ENCODE measurements at places on chromosomes 12 and 14.

DNA sequence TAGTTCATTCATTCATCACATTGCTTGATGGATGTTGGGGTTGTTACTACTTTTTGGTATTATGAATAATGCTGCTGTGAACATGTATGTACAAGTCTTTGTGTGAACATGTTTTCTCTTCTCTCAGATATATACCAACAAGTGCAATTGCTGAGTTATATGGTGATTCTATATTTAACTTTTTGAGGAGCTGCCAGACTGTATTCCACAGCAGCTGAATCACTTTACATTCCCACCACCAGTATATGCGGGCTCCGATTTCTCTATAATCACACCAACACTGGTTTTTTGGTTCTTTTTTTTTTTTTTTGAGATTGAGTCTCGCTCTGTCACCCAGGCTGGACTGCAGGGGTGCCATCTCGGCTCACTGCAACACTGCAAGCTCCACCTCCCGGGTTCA lies 22.2 kb upstream of the PLEKHG6 start:
- no peak for DNase-seq

- DNase-seq, result peak; percentile 78
Measured at GRCh38 chr12:110600254-110600653, 13.7 kb upstream of the TCTN1 start.

- no peak for DNase-seq
Measured at GRCh38 chr14:68813318-68813838, 20.5 kb upstream of the ZFP36L1 start.

- DNase-seq, result no peak
Measured at GRCh38 chr14:27236601-27237000, 638.8 kb upstream of the NOVA1 start.

GRCh38 chr12:121774968-121775474 lies 18.5 kb downstream of the RHOF start:
- no peak for DNase-seq

DNA sequence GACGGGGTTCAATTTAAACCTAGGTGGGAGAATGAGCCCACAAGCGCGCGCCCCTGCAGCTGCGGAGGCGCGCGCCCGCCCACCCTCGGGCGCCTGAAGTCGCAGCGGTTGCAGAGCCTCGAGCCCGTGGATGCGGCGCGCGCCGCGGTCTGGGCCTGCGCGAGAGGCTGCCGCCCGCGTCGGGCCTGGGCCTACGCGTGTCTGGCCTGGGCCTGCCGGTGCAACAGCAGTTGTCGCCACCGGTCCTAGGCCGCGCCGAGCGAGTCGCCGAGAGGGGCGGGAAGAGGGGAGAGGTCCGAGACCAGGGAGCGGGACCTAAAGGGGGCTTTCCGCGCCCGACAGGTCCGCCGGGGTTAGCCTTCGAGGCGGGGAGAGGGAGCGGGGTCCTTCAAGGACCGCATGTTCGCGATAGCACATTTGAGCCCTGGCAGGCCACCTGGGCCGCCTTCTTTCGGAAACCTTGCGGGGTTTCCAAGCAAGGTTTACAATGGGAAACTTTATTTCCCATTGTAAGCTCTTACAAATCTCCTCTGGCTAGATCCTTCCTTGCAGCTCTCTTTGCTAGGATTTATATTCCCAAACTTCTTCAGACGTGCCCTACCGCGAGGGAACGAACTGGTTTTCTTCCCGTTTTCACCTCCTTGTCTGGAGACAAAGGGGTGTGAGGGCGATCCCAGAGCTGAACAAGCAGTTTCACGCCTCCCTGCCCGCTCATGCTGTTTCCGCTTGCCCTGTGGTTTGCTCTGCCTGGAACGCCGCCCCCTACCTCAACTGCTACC lies 6.8 kb downstream of the SIX6 start:
- no peak for DNase-seq

DNA sequence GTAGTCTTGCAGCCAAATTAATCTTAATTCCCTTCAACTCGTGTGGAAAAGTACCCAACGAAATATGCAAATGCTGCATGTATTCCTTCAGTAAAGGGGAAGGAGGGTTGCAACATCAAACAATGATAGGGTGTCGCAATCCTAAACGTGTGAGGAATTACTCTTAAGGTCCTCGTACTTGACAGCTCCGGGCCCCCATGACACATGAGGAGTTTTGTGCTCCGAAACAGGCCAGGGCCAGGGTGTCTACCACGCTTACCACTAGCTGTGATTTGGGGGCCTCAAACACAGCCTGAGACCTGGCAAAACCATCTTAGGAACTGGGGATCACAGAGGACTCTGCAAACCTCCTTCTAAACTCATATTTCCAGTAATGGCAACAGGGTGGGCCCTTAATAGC lies 20.4 kb downstream of the FOS start:
- DNase-seq, result no peak

DNA sequence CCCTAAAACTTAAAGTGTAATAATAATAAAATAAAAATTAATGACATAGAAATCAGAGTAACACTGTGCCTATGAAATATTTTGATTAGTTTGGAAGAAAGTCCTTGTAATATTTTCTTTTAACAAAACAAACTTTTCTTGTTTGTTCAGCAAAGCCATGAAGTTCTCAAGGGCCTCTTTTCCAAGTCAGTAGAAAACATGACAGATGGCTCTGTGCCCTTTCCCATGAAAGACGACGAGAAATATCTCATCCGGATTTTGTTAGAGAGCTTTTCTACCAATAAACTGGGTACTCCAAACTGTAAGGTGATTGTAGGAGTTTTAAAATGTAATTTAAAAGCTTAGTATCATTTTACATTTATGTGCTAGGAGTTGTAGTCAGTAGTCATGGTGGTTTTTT lies 54.5 kb upstream of the ASPG start:
- DNase-seq, result no peak

DNA sequence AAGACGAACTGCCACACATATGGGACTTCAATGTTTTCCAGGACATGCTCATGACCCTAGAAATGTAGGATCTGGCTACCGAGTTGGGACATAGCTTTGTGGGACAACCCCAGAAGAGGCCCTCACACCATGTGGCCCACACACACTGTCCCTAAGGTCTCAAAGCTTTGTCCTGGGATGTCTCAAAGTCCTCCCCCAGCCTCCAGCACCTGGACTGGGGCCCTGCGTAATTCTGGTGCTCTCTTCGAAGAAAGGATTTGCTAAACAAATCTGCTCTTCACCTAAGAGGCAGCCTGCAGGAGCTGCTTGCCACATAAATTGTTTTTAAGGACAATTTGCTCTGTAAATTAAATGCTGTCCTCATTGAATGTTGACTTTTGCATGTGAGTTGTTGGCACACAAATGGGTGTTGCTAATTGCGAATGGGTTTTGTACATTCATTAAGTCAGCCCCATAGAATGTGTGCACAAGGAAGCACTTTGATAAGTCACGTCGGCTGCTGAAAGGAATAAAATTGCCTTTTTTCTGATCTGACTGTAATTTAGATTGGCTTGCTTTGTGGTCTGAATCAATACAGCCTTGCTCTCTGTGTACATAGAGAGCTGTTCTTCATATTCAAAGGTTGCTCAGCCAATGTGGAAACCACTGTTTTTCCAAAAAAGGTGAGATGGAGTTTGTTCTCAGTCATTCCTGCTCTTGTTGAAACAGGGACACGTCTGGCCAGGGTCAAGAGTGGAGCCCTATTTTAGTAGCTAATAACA lies 161.6 kb upstream of the PWP1 start:
- no peak for DNase-seq

DNA sequence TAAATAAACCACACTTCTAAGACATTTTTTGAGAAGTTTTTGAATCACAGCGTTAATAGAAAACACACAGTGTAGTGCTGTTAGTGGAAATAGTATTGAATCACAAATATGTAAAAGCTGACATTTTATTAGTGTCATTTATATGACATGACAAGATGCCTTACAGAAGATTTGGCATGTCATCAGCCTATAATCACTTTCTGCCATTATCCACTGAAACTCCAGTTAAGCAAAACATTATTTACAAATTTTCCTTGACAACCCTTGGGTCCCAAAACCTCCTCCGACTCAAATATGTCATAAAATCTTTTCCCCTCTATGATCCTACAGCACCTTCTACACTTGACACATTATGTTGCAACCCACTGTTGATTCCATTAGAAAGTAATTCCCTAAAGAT lies 376.9 kb upstream of the LRFN5 start:
- no peak for DNase-seq

DNA sequence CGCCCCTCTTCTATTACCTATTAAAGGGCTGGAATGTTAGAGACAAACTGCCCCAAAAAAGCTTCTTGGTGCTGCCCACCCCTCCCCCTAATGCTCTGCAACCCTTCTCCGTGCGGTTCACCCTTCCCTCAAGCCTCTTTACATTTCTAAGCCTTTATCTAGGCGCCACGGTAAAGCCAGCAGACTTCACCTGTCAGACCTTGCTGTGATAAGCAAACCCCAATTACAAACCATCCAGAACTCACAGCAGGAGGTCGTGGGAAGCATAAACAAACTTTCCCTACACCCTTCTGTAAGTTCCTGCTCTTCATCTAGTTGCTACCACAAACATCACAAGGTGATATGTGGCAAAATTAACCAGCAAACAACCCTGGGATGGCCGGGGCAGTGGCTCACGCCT lies 56.8 kb downstream of the MOK start:
- DNase-seq, result no peak

DNA sequence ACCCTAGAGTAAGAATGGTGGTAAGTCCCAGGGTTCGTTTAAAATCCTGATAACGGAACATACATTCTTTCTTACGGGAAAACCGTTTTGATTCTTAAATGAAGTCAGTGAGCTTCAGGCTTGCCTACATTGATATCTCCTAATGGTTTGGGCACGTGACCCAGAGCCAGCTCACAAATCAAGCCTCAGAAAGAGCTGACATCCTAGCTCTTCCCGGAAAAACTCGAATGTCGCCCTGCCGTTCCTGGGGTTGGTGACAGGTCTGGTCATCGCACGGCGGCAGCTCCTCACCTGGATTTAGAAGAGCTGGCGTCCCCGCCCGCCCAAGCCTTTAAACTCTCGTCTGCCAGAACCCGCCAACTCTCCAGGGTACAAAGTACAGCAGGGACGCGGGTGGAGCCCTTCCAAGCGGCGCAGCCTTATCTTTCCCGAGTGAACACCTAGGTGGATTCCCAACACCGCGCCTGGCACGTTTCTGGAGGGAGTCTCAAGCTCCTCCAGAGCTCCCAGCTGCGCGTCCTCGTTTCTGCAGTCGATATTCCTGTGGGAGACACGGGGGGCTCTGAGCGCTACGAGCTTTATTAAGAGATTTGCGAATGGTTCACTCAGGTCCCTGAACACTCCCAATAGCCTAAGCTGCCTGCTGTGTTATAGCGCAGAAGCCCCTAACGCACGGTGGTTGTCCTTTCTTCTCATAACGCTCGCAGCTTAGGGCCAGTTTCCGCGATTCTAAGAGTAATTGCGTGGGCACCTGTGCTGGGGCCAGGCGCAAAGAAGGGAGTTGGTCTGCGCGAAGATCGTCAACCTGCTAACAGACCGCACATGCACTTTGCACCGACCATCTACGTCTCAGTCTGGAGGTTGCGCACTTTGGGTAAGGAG lies at the start of gene SSTR1:
Gene SSTR1, plus strand, starts transcription at position 169 of the 882 bp plus-strand sequence. CDS start 1,486 bp downstream, outside the sequence.
- no peak for DNase-seq

All from NAMALWA (cell line).